ENCODE measurements at places on chromosomes 12 and 14.

GRCh38 chr14:63163306-63163705, 40.9 kb upstream of the RHOJ start:
- H3K36me3 ChIP-seq = no peaks in the 10 kb centered on the region
- no peak overlapping the region for H3K27ac ChIP-seq
- H3K4me3 ChIP-seq = no peak overlapping the region
- no peak for DNase-seq

- no peak overlapping the region for H3K27ac ChIP-seq
- no peak overlapping the region for H3K4me3 ChIP-seq
- H3K27me3 ChIP-seq = no peaks in the 10 kb centered on the region
These were observed 83.7 kb downstream of the HEATR5A start for GRCh38 chr14:31336646-31337045.

GRCh38 chr12:57097554-57097835, 8.6 kb downstream of the NAB2 start:
- DNase-seq = no peak
- no peaks in the 10 kb centered on the region for H3K27me3 ChIP-seq
- H3K4me3 ChIP-seq = no peak overlapping the region
- peaks cover 89% of the 10 kb centered on the region for H3K36me3 ChIP-seq
- no peak overlapping the region for H3K27ac ChIP-seq

GRCh38 chr14:69328765-69329164, 68.8 kb downstream of the GALNT16 start:
- H3K27me3 ChIP-seq = no peaks in the 10 kb centered on the region
- H3K36me3 ChIP-seq = no peaks in the 10 kb centered on the region
- no peak for DNase-seq
- H3K4me3 ChIP-seq = no peak overlapping the region
- H3K4me1 ChIP-seq = no peaks in the 10 kb centered on the region

DNA sequence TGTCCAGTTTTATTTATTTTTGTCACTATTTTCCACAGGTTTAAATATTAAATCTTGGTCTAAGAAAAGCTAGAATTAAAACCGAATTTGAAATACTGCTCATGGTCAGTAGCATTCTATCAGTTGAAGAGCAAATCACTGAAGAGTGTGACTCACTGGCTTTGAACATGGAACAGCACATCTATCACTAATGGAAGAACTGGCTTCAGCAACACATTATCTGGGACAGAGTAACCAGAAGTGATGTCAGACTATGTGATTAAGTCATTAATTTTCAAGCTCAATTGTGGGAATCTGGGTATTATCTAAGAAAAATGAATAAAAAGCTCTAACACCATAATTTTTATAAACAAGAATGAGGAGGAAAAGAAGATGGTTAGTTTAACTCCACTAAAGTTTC, 527.5 kb downstream of the TMTC2 start:
- no peaks in the 10 kb centered on the region for H3K4me1 ChIP-seq
- H3K27ac ChIP-seq = no peak overlapping the region
- no peaks in the 10 kb centered on the region for H3K27me3 ChIP-seq
- H3K36me3 ChIP-seq = no peaks in the 10 kb centered on the region
- DNase-seq = no peak

DNA sequence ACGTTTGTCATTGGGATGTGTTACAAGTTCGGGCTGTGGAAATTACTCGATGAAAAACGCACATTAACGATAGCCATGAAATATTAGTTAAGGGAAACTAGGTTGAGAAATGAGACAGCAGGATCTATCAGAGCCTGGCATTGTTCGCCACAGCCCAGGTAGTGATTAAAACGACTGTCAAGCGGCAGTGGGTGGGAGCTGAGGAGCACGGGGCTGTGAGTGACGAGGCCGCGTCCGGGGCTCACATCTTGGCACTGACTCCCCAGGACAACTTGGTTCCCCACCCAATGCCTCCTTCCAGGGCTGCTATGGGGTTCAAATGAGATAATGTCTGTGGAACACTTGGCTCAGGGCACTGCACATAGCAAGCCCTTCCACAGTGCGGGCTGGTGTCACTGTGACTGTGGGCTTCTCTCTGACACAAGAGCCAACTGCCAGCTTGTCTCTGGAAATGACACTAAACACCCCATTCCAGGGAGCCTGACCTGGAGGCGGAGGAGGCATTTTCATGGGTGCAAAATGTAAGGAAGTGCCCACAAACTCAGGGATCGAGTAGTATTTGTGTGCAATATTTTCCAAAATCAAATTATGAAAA, 19.3 kb downstream of the MMAB start:
- no peaks in the 10 kb centered on the region for H3K36me3 ChIP-seq
- H3K4me1 ChIP-seq = no peaks in the 10 kb centered on the region
- no peaks in the 10 kb centered on the region for H3K27me3 ChIP-seq
- H3K4me3 ChIP-seq = no peak overlapping the region
- DNase-seq = no peak

DNA sequence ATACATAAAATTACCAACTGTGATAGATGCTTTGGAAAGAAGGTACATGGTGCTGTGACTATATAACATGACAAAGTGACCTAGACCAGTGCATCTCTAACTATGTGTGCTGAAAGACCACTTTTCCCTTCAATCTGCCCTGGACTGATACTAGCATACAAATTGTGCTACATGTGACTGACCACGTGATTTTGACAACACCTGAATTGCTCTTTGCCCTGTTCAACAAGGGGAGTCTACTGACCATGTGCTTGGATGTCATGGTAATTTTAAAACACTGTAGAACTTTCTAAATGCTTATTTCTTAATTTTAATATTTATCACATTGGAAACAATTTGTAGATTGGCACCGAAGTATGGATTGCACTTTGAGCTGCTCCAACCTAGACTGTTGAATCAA, 142.4 kb downstream of the CAND1 start:
- DNase-seq = no peak
- H3K27ac ChIP-seq = no peak overlapping the region
- H3K36me3 ChIP-seq = no peaks in the 10 kb centered on the region
- no peaks in the 10 kb centered on the region for H3K4me1 ChIP-seq
- no peaks in the 10 kb centered on the region for H3K27me3 ChIP-seq

- no peaks in the 10 kb centered on the region for H3K4me1 ChIP-seq
- no peaks in the 10 kb centered on the region for H3K36me3 ChIP-seq
- peak overlapping the region; percentile 16 for H3K4me3 ChIP-seq
- H3K27me3 ChIP-seq = no peaks in the 10 kb centered on the region
- no peak overlapping the region for H3K27ac ChIP-seq
These were observed 2.5 kb downstream of the CD163 start for GRCh38 chr12:7501031-7501588.

DNA sequence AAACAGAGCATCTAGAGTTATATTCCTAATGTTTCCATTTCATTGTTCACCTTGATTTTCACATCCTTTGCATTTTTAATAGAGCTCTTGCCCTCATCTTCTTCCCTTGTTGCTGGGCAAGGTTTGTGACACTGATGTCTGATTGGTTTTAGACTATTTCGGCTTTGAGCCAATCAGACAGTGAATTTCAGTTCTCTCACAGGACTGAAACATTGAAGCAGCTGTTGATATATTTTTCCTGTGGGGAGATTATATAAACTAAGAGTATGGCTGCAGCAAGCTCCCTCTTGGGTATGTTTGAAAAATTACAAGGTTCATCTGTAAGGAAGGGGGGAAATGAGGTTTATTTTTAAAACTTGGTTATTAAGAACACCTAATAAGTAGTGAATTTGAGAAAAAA, 51.2 kb downstream of the ATF7IP start:
- DNase-seq = no peak
- H3K36me3 ChIP-seq = no peaks in the 10 kb centered on the region
- H3K27ac ChIP-seq = no peak overlapping the region
- H3K4me3 ChIP-seq = no peak overlapping the region
- no peaks in the 10 kb centered on the region for H3K4me1 ChIP-seq

DNA sequence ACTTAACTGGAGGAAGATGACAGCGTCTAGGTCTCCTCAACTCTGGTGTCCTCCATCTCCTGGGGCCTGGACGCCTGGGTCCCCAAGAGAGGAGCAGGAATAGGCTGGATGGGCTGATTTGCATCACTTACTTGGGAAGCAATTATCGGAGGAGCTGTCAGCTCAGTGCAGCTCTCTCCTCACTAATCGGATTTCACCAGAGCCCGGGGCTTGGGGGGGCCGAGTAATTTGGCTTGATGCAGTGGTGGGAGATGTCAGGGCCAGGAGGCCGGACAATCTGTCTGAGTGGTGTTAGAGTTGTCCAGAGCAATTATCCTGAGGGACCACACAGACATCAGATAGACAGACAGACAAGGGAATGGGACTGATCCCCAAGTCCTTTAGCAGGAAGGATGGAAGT, 4.6 kb upstream of the SMUG1 start:
- no peaks in the 10 kb centered on the region for H3K4me1 ChIP-seq
- no peak overlapping the region for H3K27ac ChIP-seq
- H3K4me3 ChIP-seq = no peak overlapping the region
- DNase-seq = no peak
- no peaks in the 10 kb centered on the region for H3K27me3 ChIP-seq
- no peaks in the 10 kb centered on the region for H3K36me3 ChIP-seq

- no peak for DNase-seq
- no peaks in the 10 kb centered on the region for H3K27me3 ChIP-seq
- H3K4me3 ChIP-seq = no peak overlapping the region
- no peaks in the 10 kb centered on the region for H3K36me3 ChIP-seq
- no peak overlapping the region for H3K27ac ChIP-seq
- H3K4me1 ChIP-seq = no peaks in the 10 kb centered on the region
These were observed 331.9 kb downstream of the BTG1 start for GRCh38 chr12:91813701-91814100.

DNA sequence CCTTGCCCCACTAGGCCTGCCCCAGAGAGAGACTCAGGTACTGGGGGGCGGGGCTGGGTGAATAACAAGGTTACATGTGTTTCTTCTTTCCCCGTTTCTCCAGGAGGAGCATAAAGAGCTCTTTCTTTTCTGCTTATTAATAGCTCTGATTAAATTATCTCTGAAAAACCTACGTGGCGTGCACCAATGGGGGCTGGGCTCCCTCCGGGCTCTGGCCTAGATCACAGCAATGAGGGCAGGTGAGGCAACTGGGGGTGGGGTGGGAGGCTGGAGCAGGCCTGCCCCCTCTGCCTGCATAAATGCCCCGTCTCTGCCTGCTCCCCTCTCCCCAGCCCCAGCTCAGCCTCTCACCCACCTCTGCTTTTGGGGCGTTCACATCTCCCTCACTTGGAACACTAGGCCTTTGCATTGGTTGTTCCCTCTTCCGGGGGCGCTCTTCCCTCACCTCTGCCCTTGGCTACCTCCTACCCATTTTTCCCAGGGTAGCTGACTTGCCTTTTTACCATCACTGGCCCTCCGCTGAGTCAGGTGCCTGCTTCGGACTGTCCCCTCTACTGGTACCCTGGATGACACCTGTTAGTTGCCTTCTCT, 4.1 kb upstream of the FAM222A start:
- DNase-seq = no peak
- no peak overlapping the region for H3K27ac ChIP-seq
- no peaks in the 10 kb centered on the region for H3K36me3 ChIP-seq
- H3K4me3 ChIP-seq = no peak overlapping the region
- no peaks in the 10 kb centered on the region for H3K4me1 ChIP-seq

DNA sequence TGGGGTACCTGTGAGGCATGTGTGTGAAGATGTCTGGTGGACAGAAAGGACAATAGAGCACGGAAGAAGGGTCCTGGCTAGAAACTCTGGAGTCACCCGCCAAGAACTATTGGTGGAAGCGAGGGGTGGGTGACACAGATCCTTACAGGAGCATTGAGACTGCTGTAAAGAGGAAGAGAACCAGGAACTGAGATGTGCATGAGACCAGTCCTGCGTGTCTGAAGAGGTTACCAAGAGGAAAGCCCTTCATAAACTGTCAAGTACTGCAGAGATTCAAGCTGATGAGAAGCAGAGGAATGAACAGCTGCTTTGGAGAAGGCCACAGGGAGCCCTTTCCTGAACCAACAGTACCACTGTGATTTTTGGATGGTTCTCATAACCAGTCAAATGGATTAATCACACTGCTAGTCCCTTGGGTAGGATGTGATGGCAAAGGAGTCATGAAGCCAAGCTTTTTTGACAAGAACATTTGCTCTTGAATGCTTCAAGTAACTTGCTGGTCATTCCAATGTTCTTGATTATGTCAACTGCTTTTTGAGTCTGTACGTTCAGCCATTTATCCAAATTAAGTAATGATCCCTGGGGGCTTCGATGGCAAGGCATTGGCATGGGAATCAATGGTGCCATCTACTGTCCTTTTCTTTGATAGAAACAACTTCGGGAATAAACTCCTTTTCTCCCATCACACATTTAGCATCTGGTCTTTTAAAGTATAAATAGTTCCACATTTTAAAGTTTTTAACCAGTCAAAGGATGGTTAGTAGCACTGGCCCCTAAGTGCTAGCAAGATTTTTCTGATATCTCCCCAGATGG, 42.9 kb downstream of the GPR135 start:
- no peak overlapping the region for H3K4me3 ChIP-seq
- H3K27ac ChIP-seq = peak overlapping the region; percentile 72
- H3K27me3 ChIP-seq = no peaks in the 10 kb centered on the region
- H3K4me1 ChIP-seq = peaks cover 35% of the 10 kb centered on the region
- DNase-seq = no peak

DNA sequence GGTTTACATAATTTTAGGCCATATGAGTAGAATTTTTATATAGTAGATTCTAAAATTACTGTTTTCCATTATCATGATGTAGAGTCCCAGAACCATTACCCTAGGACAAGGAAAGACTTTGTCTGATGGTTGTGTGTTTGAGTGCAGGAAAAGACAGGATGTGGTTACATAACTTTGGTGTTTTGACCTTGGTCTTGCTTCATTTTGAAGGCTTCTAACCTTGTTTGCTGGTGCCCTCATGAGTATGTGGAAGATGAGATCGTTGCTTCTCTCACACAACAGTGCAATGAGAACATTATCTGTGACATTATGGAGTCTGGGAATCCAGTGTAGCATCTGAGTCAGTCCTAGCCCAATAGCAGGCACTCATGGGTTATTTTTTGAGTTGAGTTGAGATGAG, 106.2 kb downstream of the IGF1 start:
- no peak overlapping the region for H3K4me3 ChIP-seq
- no peaks in the 10 kb centered on the region for H3K4me1 ChIP-seq
- H3K27ac ChIP-seq = no peak overlapping the region
- no peaks in the 10 kb centered on the region for H3K27me3 ChIP-seq
- no peaks in the 10 kb centered on the region for H3K36me3 ChIP-seq

DNA sequence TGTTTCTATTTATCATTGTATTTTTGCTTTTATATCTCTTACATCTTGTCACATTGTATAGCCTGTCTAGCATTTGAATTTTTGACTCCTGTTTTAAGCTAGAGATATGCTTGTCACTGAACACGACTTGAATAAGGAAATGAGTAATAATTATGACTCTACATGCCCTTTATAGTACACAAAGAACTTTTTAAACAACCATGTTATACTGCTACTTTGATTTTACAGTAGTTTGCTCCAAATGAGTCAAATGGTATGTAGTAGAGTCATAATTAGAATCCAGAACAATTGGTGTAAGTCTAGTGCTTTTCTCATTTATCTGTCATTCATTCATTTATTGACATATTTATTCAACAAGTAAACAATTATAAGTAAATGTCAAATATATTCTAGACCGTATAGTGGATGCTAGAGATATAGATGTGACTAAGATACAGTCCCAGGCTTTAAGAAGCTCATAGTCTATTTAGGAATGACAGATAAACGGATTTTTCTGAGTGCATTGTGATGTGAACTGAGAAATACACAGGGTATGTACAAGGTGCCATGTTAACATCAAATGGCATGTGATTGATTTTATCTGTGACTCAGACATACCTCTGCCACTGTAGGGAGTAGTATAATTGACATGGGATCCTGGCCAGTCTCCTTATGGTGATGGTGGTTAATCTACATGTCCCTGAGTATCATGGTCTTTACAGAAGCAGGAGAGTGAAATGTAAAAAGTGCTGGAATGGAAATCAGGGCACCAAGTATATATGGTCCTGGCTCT, 799.7 kb downstream of the DIO2 start:
- DNase-seq = no peak
- H3K4me3 ChIP-seq = no peak overlapping the region
- no peak overlapping the region for H3K27ac ChIP-seq
- H3K4me1 ChIP-seq = no peaks in the 10 kb centered on the region
- no peaks in the 10 kb centered on the region for H3K36me3 ChIP-seq
- H3K27me3 ChIP-seq = no peaks in the 10 kb centered on the region

All from ascending aorta (tissue), 2 donors.